ENCODE measurements at places on chromosomes 13 and 19.
A peak's percentile ranks its signal among the peaks of the same experiment; 100 is the strongest.

DNA sequence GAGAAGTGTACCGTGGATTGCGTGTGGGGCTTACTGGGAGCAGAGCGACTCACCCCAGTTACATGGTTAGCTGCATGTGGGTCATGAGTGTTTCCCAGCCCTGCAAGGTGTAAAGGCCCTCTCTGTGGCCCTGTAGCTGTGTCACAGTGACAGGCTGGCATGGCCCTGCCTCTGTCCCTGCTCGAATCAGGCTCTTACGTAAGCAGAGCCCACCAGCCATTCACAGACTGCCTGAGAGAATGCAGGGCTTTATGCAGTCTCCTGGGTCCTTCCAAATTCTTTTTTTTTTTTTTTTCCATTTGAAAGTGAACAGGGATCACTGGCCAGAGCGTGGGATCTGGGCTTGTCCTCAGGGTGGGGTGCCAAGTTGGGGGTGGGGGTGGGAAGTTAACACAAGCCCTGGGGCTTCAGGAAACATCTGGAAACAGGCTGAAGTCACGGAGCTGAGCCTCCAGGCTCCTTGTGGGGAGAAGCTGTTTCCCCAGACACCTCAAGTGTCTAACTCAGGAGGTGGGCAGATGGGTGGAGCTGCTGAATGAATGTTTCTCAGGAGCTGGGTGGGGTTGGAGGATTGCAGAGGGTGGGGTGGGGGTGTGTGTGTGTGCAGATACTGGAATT is 13.4 kb downstream of the TECR start:
- no peak for DNase-seq

DNA sequence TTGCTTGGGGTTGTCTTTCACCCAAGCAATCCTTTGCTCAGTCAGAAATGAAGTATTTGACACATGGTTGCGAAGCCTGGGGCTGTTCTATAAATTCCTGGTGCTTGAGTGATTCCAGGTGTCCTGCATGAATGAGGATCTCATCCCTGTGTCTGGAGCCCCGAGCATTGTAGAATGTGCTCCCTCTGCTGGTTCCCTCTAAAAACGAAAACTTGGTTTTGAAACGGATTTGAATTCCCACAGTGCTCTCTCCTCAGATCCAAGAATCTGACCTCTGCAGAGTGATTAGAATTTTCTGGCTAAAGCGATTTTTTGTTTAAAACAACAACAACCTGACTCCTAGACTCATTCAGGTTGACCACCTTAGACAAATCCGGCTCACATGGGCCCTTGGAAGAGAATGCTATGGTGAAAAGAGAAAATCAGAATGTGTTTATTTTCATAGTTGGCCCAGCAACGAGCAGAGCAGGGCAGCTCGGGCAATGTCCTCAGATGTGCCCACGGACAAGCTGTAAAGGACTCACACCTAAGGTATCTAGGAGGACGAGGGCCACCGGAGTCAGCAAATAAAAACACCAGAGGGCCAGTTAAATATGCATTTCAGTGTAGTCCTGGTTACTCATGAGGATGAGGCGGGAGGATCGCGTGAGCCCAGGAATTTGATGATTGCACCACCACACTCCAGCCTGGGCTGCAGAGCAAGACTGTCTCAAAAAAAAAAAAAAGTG is 8.7 kb upstream of the ATP12A start:
- DNase-seq: peak; percentile 27

- no peak for DNase-seq
Observed at GRCh38 chr13:111620586-111620985, 300.1 kb downstream of the TEX29 start.

DNA sequence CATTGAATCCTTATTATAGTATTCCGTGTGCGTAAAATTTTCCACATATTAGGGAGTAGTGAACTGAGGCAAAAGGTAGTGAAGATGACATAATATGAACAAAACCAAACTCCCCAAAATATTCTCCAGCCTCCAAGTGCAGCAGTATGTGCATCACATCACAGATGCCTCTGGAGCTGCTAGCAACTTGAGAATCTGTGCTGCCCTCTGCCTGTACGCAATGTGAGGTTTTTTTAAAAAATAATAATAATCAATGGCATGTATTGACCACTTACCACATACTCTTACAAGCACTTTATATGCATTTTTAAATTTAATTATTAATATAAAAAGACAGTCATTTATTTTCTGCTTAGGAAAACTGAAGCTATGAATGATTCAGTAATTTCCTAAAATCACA is 583.0 kb upstream of the SPRY2 start:
- DNase-seq: no peak

- DNase-seq: no peak
Observed at GRCh38 chr19:40143612-40144011, 47.6 kb upstream of the MAP3K10 start.

DNA sequence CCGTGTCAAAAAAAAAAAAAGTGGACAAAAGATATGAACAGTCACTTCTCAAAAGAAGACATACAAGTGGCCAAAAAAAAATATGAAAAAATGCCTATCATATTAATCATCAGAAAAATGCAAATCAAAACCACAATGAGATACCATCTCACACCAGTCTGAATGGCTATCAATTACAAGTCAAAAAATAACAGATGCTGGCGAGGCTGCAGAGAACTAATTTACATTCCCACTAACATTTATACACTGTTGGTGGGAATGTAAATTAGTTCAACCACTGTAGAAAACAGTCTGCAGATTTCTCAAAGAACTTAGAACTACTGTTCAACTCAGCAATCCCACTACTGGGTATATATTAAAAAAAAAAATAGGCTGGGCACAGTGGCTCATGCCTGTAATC is 26.5 kb upstream of the FOXO1 start:
- DNase-seq: no peak

- no peak for DNase-seq
Observed at GRCh38 chr13:93388701-93389100, 162.1 kb downstream of the GPC6 start.

DNA sequence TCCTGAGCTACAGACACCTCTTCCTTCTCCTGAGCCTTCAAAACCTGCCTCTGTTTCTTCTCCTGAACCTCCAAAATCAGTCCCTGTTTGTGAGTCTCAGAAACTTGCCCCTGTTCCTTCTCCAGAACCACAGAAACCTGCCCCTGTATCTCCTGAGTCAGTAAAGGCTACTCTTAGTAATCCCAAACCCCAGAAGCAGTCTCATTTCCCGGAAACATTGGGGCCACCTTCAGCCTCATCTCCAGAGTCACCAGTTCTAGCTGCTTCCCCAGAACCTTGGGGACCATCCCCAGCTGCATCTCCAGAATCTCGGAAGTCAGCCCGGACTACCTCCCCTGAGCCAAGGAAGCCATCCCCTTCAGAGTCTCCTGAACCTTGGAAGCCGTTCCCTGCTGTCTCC is 10.0 kb downstream of the CHAMP1 start:
- no peak for DNase-seq

- DNase-seq: no peak
Observed at GRCh38 chr13:62292714-62293480, 877.2 kb upstream of the PCDH20 start.

GRCh38 chr13:28327373-28328270 is 167.3 kb downstream of the FLT1 start:
- DNase-seq: no peak

GRCh38 chr13:101209206-101209893 is 207.0 kb downstream of the NALCN start:
- DNase-seq: no peak

- no peak for DNase-seq
Observed at GRCh38 chr13:36298535-36299068, 988 bp upstream of the CCDC169 start.

DNA sequence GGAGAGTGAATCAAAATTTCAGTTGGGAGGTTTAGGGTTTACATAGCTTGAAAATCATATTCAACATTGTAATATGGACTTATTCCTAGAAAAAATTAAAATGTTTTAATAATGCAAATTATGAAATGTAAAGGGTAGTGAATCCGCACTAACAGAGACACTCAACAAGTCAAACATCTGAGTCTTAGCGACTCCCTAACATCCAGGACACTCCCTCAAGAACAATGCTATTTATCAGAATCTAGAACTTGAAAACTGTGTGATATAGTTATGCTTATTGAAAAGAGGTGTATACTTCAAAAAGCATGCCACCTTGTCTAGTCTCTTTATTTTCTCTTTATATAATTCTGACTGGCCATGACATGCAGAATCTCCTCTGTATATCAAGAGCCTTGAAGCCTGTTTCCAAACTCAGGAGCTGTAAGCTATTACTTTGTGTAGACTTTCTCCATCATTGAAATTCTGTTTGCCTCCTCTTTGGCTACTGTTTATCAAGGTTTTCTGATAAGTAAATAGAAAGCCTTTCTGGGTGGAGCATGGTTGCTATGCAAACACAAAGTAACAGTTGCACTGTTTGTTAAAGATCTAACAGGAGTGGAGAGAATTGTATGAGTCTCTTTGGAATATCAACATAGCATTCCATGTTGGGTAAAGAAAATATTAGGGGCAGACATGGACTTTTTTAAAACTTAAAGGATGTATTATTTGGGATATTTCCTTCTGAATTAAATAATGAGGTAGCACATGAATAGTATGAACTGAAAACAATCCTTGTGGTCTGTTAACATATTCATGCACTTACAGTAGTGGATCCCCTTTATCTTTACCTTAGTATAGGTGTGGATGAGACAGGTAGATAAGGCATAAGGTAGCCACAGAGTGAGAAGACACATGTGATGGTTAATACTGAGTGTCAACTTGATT is 56.4 kb upstream of the MBNL2 start:
- DNase-seq: no peak

- no peak for DNase-seq
Observed at GRCh38 chr19:46356149-46357055, 9.5 kb downstream of the PPP5C start.
